ENCODE measurements at places on chromosomes 5 and 9.

DNA sequence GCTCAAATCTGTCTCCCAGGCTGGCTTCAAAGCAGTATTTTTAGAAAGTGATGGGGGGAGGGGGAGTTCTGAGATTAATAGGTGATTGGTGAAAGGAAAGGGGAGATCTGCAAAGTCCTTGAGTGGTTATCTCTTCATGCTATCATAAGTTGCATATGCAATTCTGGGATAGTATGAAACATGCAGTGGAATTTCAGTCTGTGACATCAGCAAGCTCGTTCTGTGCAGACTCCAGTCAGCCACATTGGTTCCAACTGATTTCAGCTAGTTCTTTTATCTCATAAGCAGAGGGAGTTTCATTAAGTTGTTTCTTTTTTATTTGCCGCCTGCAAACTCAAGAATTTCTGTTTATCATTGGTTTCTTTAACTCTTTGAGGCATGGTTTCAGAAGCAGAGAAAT is 180.5 kb upstream of the SH3GL2 start:
- no peak for DNase-seq

- DNase-seq, result no peak
These were observed 132.2 kb upstream of the HMHB1 start for GRCh38 chr5:143679777-143680176.

- no peak for DNase-seq
These were observed 20.8 kb downstream of the LHFPL2 start for GRCh38 chr5:78627766-78628165.

- DNase-seq, result no peak
These were observed 12.5 kb upstream of the PARP8 start for GRCh38 chr5:50653946-50654345.

- no peak for DNase-seq
These were observed 47.6 kb downstream of the RGS3 start for GRCh38 chr9:113511047-113511521.

DNA sequence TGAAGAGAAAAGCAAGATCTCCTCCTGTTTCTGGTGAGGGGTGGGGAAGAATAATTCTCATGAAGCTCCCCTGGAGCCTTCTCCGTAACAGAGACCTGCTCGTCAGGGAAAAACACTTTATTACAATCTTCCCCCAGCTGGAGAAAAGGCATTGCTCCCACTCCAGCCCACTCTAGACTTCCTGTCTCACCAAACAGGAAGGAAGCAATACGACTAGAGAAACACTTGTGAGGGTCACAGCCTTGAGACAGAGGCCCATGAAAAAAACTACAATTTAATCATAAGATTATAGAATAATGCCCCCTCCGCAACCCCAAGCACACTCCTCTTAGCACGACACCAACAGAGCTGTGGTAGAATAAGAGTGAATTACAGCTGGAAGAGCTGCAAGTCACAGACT is 197.2 kb upstream of the S1PR3 start:
- DNase-seq, result no peak

- no peak for DNase-seq
These were observed 43.2 kb downstream of the GARNL3 start for GRCh38 chr9:127307802-127308201.

DNA sequence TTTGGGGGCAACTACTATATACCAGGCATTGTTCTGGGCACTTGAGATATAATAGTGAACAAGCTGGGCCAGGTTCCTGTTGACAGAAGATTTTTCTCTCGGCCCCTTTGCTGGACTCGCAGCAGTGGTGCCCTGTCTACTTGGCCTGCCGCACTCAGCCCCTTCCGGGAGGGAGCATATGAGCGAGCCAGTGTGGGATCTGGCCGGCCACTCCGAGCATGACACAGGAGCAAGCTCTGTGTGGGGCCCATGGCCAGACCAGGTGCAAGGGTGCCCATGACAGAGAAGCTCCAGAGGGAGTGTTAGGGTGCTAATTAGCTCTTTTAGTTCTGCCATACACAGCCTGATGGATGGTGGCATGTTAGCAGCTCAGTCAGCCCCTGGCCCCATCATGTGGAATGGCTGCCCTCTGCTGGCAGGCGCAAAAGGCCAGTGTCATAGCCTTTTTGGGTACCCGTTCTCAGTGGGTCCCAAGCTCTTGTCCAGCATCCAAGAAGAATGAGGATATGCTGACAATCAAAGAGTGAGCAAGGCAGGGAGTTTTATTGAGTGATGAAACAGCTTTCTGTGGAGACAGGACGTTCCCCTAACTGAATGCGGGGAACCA is 9.3 kb upstream of the KIF4B start:
- DNase-seq, result no peak
